ENCODE measurements at places on chromosomes 11 and 22.

DNA sequence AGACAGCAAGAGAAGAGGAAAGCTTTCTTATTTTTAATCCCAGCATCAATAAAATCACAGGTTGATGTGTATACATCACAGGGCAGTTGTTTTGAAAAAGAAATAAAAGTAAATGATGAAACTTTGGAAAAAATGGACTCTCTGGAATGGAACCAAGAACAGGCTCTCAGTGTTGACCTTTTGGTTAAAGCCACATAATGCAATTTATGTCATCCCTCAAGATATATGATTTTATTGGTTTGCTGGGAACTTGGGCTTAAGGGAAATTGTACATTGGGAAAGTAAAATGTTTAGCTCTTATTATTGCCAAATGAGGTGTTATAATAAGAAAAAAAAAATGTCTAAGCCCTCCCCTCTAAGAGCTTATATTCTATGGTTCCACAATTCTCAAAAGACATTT lies 139.8 kb upstream of the MTNR1B start:
- DNase-seq = no peak

- DNase-seq = no peak
These were observed 2.2 kb downstream of the BCR start for GRCh38 chr22:23182309-23183060.

GRCh38 chr22:47038206-47038835 lies 275.9 kb downstream of the TBC1D22A start:
- no peak for DNase-seq

DNA sequence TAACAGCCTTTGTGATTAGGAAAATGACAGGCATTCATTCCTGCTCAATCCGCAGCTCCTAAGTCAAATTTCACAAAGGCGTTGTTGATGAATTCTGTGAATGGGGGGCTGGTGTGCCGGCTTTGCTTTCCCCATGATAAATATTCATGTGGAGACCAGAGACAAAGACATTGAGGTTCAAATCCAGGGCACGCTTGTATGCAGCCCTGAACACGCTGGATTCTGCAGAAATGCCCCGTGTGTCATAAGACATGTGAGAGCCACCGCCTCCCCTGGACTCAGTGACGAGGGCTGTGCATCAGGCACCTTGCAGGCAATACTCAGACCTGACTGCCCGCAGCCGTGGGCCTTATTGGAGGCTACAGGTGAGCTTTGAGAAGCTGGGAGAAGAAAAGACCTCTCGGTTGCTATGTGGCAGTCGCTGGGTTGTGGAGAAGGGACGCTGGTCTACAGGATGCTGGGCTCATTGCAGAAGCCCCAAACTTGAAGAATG lies 906.2 kb downstream of the BRD1 start:
- DNase-seq = no peak

DNA sequence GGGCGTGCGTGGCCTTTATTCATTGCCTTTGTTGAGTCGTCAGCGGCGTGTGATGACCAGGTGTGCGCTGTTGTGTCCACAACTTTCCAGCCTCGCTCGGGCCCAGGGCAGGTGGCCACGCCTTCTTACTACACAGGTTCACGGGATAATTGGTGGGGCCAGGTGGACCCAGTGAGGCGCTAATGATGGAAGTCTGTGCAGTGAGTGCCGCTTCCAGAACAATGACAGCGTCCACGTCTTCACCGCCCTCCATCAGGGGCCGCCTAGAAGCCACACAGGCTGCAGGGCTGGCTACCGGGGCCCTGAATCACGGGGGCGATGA lies 1197.3 kb downstream of the BRD1 start:
- DNase-seq = no peak

- DNase-seq = no peak
These were observed 35.0 kb downstream of the GRIK4 start for GRCh38 chr11:120546312-120547205.

- DNase-seq = no peak
These were observed 10.8 kb upstream of the MSANTD4 start for GRCh38 chr11:106032861-106033260.

GRCh38 chr11:61747192-61747966 lies 5.1 kb upstream of the MYRF start:
- DNase-seq = no peak

- no peak for DNase-seq
These were observed 90.4 kb downstream of the KCNQ1OT1 start for GRCh38 chr11:2609345-2609744.

DNA sequence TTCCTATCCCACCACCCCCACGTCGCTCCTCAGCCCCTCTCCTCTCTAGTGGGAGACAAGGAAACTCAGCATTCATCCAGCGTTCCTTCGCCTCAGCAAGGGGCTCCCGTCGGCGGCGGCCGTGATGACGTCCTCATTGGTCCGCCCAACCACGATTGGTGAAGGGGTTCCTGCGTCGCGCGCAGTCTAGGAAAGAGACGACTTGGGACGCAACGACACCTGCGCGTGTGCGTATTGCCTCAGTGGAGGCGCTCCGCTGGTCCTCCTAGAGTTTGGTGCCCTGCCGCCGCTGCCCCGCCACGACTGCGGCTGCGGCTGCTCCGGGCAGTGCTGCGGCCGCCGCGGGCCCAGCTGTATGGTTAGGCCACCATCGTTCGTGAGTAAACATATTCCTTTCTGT lies 56.6 kb downstream of the CCDC81 start:
- no peak for DNase-seq

DNA sequence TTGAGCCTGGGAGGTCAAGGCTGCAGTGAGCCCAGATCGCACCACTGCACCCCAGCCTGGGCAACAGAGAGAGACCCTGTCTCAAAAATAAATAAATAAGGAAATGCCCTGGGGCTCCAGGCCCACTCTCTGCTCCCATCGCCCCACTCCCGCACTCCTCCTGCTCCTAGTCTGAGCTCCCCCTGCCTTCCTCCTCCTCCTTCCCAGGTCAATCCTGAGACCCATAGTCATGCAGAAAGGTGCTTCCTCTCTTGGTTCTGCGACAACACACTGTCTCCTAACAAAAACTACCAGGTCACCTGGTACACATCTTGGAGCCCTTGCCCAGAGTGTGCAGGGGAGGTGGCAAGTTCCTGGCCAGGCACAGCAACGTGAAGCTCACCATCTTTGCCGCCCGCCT lies 6.9 kb upstream of the APOBEC3G start:
- no peak for DNase-seq

- DNase-seq = no peak
These were observed 45.2 kb upstream of the MYO18B start for GRCh38 chr22:25696763-25697162.

DNA sequence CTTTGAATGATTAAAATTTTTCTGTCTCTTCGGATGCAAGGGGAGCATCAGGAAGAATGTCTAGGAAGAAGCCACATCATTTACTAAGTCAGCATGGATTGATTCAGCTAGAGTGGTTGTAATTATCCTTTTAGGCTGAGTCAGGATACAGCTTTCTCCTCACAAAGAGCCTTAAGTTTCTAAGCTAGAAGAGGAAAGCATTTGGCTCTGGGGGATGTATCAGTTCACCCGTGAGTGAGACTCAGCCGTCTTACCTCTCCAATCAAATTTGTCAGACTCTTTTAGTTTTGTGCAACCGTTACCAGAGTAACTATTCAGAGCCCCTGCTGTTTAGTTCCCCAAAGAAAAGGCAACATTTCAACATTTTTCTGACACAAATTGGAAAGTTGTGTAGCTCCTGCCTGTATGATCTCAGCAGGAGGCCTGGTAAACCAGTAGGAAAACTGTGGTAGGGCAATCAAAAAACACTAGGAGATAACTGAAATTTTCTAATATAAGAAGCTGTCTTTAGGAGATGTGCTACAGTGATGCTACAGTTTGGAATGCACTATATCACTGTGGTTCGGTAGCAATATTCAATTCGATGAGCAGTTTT lies 432.4 kb upstream of the LUZP2 start:
- no peak for DNase-seq

- DNase-seq = no peak
These were observed 11.7 kb upstream of the LTO1 start for GRCh38 chr11:69686856-69687255.

- no peak for DNase-seq
These were observed 42.3 kb upstream of the RDX start for GRCh38 chr11:110338684-110339083.

GRCh38 chr11:33532720-33533385 lies 167.8 kb downstream of the C11orf91 start:
- DNase-seq = no peak

GRCh38 chr11:5923427-5923776 lies 18.6 kb upstream of the OR56A3 start:
- DNase-seq = no peak

- DNase-seq = no peak
These were observed 276.8 kb upstream of the SESN3 start for GRCh38 chr11:95507794-95508193.
